ENCODE measurements at places on chromosomes 6 and 20.

- no peak for DNase-seq
Observed at GRCh38 chr20:44582311-44583025, at the start of gene PKIG. TSS of gene PKIG (plus strand) at chr20:44582579. CDS start at chr20:44614557, 31,978 bp downstream.

DNA sequence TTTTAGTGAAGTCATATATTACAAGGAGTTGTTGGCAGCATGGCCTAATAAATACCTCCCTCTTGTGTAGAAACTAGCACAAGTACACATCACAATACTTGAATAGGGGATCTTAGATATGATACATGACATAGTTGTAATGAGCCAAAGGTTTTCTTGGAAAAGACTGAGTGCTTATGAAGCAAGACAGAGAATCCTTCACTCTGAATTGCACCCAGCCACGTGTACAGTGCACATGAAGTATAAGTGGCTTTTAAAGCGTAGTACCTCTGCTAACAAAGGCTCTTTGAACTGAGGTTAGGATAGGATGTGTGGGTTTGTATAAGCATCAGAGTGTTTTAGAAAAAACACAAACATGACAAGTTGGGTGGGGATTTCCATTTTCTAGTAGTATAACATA, 145.5 kb upstream of the STMND1 start:
- no peak for DNase-seq

DNA sequence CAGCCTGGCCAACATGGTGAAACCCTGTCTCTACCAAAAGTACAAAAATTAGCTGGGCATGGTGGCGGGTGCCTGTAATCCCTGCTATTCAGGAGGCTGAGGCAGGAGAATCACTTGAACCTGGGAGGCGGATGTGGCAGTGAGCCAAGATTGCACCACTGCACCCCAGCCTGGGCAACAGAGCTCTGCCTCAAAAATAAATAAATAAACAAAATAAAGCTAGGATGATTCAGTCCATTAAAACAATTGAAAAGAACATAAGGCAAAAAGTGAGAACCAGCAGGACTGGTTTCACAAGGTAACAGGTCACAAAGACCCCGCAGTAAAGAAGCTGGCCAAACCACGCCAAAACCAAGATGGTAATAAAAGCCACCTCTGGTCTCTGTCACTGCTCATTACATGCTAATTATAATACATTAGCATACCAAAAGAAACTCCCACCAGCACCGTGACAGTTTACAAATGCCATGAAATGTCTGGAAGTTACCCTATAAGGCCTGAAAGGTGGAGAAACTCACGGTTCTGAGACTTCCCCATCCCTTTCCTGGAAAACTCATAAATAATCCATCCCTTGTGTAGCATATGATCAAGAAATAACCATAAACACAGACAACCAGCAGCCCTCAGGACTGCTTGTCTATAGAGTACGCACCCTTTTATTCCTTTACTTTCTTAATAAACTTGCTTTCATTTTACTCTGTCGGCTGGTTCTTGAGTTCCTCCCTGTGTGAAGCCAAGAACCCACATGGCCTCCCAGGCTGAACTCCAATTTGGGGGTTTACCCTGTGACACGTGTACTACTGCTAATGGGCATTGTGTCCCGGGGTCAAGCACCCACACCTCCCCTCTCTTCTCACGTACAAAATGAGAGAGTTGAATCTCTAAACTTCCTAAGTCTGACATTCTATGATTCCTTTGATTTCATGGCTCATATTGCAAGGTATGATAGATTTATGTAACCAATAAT, 10.2 kb downstream of the LAMA4 start:
- DNase-seq = no peak

DNA sequence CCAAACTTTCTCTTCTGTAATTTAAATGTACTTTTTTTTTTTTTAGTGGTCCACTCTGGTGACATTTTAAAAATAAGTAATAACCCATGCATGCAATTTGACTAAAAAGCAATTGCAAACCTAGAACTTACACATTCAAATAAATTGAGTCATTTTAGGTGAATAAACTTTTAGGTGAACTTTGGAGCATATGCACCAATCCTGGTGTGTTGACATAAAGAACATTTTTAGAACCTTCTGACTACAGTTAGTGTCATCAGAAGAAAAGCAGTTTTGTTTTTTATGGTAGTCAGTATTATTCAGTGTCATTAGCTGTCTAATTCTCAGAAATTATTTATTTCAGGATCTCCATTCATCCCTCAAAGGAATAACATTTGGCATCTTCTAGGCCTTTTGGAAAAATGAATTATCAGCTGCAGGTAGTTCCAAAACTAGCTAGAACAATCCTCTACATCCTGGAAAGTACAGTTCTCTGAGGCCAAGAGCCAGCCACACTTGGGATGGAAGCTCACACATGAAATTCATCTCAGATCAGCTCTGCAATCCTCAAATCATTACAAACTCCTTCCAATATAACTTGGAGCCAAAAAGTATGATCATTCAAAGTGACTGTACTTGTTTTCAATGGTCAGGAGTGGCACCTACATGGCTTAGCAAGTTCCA, 38.5 kb upstream of the SIM1 start:
- no peak for DNase-seq

- DNase-seq = peak; percentile 9
Observed at GRCh38 chr6:117840541-117840983, 66.5 kb upstream of the SLC35F1 start.

- no peak for DNase-seq
Observed at GRCh38 chr6:6525933-6526332, 62.6 kb upstream of the LY86 start.

Data from NCI-H1694 (cell line).